ENCODE measurements at places on chromosomes 13 and 19.

DNA sequence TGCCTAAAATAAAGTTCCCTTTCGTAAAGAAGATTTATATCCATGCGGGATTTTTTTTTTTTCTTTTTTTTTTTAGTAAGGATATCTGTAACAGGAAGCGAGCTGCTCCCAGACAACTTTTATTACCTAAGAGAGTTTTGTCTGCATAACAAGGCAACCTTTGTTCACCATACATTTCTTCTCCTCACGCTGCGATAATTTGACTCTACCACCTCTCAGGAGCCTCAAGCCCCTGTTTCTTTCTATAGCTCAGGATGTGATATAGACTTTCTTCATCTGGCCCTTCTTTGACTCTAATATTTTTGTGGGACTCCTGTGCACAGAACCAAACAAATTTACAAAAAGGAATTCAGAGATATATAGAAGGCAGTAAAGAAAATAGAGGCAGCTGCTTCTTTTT, 1053.7 kb upstream of the SPRY2 start:
- DNase-seq = no peak

DNA sequence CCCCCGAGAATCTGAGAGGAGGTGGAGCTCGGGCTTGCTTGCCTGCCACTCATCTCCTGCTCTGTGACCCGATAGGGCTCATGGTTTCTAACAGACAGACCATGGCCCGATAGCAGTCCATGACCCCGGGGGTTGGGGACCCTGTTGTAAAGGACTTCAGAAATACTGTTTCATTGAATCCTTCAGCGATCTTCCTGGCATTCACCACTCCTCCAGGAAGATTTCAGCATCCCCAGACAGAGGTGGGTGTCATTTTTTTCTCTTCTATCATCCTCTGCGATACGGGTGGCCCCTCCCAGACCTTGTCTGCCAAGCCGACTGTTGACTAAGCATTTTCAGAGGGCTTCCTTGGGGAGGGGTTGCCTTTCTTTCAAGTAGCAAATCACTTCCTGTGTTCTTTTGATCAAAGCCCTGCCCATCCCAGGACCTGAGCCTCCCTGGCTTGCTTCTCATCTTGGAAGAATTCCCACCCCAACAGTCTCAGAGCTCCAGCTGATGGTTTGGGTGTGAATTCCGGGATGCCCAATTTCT, 1.7 kb downstream of the MYO1F start:
- DNase-seq = no peak

- no peak for DNase-seq
Measured at GRCh38 chr19:16200038-16201010, 2.6 kb downstream of the AP1M1 start.

DNA sequence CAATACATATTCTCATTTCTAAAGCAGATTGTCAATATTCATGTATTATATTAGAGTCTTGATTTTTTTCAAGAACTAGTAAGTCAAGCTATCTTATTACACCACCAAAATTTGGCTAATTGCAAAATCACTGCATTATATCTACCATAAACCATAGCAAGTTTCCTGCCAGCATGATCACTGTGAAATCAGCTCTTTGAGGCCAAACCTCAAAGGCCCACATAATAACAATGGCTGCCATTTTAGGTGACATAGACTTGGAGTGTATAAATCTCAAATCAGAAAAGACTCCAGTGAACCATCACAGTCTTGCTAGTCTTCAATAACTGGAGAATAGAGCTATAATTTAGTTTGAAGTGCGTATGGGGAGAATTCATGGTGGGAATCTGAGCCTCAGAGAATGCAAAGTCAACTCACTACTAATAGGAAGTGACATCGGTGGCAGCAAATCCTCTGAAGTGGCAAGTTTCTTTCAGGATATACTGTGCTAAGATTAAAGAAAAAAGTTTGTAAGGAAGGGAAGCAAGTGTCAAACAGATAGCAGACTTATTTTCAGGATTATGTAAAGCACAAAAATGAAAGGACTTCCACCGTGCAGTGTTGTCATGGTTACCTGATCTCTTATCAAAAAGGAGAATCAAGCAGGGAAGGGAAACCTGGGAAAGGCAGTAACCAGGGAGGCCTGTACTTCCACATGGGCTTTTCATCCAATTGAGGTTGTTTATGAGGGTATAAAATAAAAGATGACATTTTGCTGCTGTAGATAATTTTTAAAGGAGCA, 117.4 kb upstream of the FNDC3A start:
- no peak for DNase-seq

DNA sequence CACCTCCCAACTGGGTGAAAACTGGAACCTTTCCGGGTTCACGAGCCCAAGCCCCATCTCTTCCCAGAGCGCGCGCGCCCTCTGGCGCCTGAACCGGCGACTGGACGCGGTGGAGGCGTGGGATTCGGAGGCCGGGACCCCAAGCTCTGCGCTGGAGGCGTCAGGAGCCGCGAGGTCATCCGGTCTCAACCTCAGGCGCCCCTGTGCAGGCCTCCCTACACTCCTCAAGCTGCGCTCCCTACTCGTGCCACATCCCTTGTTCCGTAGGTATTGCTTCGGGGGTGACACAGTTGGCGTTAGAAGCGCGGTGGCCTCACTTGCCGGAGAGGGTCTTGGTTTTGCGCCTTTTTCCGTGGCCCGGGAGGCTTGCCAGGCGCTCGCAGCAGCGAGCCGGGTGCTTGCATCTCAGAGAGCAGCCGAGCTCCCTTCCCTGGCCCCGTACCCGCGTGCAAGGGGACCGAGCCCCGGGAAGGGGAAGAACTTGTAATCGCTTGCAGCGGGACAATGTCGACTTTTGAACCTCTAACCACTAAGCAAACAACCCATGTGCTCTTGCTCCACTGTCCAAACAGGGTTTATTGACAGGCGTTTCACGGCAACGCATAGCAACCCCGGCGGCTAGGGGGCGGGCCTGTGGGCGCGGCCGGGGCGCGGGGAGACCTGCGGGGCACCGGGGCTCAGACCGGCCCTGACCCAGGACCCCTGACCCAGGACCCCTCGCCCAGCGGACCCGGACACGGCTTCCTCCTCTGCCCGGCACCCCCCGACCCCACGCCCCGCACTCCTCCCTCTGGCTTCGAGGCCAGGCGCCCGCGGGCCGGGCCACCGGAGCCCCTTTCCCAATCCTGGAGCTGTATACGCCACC, 8.5 kb downstream of the CDX2 start:
- no peak for DNase-seq

- DNase-seq = no peak
Measured at GRCh38 chr13:112902669-112903068, 66.3 kb upstream of the MCF2L start.

DNA sequence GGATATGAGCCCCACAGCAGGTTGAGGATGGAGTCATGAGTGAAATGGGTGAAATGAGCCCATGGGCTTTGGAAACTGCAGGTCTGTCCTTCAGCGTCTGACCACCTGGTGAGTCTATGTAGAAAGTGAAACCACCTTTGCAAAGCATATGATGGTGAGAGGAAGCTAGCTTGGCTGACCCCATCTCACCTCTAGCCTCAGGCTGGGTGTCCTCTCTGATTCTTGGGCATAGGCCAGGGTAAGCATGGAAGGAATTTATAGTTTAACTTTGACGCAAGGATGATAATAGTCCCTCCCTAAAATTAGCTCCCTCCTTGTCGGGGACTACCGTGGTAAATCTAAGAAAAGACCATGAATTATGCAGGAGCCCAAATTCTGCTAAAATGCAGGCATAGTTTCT, 16.8 kb upstream of the PSG9 start:
- no peak for DNase-seq

DNA sequence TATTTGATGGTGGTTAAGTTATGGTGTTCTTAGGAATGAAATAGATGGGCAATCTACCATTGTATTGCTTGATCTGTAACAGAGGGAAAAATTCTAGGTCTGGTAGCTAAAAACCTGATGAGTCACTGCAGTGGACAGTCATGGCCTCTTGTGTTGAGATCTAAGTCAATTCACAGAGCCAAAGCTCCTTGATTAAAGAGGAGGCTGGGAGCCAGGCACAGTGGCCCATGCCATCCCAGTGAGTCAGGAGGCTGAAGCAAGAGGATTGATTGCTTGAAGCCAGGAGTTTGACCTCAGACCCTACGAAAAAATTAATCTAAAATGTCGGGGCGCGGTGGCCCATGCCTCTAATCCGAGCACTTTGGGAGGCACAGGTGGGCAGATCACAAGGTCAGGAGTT, 67.1 kb upstream of the KPNA3 start:
- no peak for DNase-seq

DNA sequence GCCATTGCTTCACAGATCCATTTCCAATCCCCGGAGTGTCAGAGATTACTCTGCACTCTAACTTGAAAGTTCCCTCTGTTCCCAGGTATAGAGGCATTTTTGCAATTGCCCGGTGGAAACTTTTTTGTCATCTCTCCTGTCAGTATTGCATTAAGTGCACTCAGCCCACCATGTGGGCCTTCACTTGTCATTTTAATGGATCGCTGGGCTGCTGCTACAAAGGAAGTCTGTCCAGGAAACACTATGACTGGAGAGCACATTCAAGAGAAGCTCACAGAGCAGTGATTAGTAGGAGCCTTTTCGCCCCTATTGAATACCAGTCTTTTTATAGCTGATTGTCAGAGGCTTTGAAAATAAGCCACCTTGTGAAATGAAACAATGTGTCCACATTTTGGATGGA, 180.9 kb downstream of the B3GLCT start:
- DNase-seq = no peak

GRCh38 chr19:19552798-19553197, 14.7 kb downstream of the CILP2 start:
- DNase-seq = no peak

- DNase-seq = no peak
Measured at GRCh38 chr13:111555268-111555808, 234.9 kb downstream of the TEX29 start.

GRCh38 chr13:46160471-46161066, 21.4 kb downstream of the LCP1 start:
- DNase-seq = peak; percentile 48

GRCh38 chr19:17325881-17326594, 8.6 kb downstream of the ANO8 start:
- DNase-seq = no peak

DNA sequence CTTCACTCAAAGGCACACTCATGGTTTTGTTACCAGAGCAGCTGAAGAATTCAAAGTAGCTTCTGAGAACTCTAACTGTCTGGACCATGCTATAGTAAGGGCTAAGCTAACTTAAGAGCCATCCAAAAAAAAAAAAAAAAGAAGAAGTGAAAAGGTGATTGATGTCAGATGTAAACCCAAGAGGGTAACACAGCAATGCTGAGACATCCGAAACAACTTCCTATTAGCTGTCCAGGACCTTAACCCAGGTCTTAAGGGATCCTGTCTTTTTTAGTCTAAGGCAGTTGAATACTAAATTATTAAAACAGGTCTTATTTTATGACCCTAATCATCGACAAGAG, 11.2 kb upstream of the RAB20 start:
- no peak for DNase-seq

DNA sequence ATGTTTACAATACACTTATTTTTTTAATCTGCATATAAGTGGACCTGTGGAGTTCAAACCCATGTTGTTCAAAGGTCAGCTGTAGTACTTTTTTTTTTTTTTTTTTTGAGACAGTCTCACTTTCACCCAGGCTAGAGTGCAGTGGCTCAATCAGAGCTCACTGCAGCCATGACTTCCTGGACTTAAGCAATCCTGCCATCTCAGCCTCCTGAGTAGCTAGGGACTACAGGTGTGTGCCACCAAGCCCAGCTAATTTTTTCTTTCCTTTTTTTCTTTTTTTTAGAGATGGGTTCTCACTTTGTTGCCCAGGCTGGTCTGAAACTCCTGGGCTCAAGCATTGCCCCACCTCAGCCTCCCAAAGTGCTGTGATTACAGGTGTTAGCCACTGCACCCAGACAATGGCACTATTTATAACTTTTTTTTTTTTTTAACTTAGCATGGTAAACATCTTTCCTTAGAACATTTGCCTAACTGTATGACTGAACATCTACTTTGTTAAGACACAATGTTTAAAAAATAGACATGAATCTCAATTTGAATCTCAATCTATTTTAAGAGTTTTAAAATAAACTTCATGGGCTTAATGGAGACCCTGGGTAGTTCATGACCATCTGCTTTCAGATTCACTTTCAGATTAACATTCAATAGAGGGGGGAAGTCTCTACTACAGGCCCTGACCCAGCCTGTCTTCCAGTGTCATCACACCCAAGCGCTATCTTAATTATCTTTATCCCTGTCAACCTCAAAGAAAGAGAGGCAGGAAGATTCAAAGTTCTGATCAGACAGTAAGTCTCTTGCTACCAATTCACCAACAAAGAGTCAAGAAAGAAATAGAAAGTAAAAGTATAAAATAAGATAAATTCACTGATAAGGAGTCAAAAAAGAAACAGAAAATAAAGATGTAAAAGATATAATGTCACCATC, 97.7 kb upstream of the DOCK9 start:
- no peak for DNase-seq

GRCh38 chr19:2168619-2169424, 5.1 kb downstream of the DOT1L start:
- peak; percentile 73 for DNase-seq

DNA sequence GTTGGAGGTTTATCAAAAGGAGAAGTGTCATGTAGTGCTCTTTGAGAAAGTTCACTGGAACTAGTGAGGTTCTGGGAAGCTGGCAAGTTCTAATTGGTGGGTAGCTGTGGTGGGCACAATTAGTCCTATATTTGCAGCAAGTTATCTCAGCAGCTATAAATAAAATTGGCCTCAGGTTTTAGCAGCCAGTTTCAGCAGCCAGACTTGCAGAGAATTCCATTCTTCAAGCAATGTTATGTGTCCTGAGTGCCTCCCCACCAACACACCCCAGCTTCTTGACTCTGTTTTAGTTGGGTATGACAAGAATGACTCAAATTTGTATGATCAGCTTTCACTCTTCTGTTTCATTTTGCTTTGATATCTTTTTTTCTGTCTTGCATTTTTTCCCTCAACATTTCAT, 4.7 kb downstream of the IFT88 start:
- DNase-seq = no peak

DNA sequence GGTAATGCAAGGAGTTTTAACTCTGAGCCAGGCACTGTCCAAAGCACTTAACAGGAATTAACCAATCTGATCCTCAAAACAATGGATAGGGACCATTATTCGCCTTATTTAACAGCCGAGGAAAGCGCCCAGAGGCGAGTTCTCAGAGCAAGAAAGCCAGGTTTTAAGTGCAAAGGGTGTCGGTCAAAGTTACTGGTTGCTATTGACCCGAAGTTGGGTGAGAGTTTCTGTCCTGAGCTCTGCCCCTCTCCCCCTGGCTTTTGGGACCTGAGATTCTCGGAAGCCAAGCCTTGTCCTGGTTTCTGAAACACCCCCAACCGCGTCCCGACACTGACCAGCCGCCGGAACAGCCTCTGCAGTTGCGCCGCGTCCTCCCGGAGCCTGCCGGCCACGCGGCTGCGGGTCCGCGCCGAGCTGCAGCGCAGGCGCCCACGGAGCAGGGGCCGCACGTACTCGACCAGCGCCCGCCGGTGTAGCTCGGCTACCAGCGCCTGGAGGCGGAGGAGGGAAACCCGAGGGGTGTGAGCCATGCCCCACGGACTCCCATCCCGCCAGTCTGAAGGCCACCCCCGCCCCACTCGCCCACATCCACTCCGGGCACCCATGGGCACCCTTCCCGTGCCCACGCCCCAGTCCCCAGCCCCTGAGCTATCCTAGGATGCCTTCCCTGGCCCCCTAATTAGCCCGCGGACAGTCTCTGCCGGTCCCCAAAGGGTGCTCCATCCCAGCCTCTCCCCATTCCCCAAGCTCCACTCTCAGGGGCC, 27.8 kb downstream of the EXOC3L2 start:
- DNase-seq = no peak
